ENCODE measurements at places on chromosomes 5 and 9.

GRCh38 chr9:105172436-105172835 is 72.0 kb upstream of the SLC44A1 start:
- no peak for DNase-seq

GRCh38 chr5:100520348-100520747 is 14.8 kb upstream of the FAM174A start:
- DNase-seq: no peak

GRCh38 chr9:6564360-6564759 is 81.2 kb downstream of the GLDC start:
- DNase-seq: peak; percentile 8

DNA sequence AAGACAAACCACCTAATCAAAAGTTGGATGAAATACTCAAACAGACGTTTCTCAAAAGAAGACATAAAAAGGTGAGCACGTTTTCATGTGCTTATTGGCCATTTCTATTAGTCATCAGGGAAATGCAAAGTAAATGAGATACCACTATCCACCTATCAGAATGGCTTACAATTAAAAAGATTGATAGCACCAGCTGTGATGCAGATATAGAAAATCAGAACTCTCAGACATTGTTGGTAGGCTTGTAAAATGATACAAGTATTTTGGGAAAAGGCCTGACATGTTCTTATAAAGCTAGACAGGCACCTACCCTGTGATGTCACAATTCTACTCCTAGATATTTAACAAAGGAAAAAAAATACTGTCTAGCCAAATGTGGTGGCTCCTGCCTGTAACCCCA is 44.0 kb upstream of the SLC30A5 start:
- no peak for DNase-seq

DNA sequence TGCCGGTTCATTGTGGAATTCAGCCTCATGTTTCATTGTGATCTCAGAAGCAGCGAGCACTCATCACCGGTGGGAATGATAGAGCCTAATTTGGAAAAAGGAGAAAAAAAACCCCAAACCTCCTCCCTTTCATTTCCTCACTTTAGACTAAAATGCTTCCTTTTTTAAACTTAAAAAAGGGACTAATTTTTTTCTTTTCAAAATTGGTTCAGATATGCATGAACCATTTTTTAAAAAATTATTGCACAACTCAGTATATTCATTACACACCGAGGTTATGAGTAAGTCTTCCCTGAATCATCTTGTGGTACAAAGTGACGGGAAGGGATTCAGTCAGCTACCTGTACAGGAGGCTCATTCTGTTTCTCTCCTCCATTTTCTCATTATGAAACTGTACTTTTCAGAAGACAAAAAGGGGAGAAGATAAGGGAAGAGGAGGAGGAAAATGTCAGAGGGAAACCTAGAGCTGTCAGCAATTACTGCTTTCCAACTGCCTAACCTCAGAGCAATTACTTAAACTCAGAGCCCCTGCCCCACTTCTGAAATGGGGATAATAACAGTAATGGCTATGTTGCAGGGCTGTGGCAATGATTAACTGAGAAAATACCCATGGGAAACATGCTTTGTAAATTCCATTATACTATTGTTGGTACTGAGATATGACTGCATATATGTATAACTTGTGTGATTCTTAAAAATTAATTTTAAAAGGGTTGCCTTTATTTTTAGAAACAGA is 24.0 kb downstream of the GALNT10 start:
- no peak for DNase-seq

DNA sequence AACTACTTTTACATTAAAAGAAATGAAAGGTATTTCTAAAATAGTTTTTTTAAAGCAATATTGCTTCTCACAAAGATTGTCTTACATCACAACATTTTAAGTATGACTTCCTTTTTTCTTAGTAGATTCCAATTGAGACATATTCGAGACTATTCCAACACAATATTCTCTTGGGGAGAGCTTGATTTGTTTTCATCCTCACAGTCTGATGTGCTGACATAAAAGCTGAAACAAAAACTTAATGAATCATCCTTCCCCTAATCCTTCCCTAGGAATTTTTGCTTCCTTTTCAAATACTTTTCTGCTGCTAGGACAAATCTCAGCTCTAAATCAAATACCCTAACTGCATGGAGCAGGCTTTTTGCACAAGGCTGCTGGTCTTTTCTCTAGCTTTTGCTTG is 245.8 kb upstream of the MAP3K1 start:
- DNase-seq: no peak

GRCh38 chr5:96343094-96343493 is 90.0 kb downstream of the PCSK1 start:
- DNase-seq: no peak

DNA sequence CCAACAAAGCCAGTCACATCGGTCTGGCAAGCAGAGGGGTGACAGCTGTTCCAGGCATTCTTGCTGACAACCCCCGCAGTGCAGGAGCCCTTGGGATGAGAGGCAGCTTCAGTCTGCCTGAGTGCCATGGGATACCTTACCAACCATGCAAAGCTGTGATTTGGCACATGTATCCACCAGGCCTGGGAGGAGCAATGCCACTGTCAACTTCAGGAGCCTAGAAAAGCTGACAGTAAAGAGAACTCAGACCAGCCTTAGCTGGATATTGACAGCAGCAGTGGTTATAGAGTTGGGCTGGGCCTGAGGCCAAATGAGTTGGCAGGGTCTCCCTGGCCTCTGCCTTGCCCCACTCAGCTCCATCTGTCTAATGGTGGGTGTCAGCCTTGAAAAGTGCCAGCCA is 10.1 kb upstream of the PLPPR1 start:
- no peak for DNase-seq

DNA sequence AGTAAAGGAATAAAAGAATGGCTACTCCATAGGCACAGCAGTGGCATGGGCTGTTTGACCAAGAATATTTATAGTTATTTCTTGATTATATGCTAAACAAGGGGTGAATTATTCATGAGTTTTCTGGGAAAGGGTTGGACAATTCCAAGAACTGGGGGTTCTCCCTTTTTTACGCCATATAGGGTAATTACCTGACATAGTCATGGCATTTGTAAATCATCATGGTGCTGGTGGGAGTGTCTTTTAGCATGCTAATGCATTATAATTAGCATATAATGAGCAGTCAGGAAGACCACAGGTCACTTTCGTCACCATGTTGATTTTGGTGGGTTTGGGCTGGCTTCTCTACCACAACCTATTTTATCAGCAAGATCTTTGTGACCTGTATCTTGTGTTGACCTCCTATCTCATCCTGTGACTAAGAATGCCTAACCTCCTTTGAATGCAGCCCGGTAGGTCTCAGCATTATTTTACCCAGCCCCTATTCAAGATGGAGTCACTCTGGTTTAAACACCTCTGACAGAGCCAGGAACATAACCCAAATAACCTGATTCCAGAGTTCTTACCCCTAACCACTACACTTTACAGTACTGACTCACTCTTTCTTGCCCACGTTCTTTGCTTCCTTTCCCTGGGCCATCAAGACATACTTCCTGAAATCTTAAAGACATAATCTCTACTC is 25.0 kb upstream of the MRPS30 start:
- DNase-seq: no peak

GRCh38 chr9:110187126-110187525 is 20.8 kb downstream of the C9orf152 start:
- no peak for DNase-seq

DNA sequence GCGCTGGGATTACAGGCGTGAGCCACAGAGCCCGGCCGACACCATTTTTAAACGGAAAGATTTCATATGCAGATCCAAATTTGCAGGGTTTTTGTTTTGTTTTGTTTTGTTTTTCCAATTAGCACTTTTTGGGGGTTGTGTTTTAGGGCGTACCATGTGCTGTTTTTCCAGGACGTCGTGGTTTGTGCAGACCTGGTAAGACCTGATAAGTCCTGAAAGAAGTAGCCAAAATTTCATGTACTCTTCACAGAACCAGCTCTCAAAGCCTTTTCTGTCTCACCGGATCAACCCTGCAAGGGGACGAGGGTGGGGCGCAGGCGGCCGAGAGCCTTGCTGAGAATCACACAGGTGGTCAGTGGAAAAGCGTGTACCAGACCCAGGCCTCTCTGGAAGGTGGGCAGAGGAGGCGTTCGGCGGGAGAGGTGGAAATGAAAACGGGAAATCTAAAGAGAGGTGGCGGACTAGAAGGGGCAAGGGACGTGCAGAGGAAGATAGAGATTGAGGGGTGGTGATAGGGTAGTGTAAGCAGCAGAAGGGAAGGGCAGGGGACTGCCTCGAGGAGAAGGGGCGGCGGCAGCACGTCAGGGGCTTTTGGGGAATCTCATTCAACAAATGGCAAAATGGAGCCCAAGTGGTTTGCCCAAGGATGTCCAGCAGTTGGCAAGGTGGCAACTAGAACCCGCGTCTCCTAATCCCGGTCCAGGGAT is 1.1 kb upstream of the FAF2 start:
- no peak for DNase-seq

DNA sequence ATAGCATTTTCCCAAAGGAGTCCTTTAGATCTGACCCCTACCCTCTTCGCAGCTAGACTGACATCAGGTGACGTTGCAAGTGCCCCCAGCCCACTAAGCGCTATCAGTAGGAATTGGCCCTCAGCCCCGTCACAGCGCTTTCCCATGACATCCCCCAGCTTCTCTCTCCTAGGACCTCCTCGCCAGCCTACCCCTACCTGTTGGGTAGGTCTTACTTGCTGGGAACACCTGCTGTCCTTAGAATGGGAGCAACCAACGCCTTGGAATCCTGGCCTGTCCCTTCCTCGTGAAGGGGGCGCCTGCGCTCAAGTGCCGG is 584 bp upstream of the PIP5K1B start:
- DNase-seq: no peak

- no peak for DNase-seq
Measured at GRCh38 chr5:98957307-98957706, 28.5 kb upstream of the CHD1 start.

GRCh38 chr5:58348996-58349728 is 110.7 kb downstream of the PLK2 start:
- no peak for DNase-seq

- no peak for DNase-seq
Measured at GRCh38 chr5:174736331-174736721, 11.9 kb downstream of the MSX2 start.

DNA sequence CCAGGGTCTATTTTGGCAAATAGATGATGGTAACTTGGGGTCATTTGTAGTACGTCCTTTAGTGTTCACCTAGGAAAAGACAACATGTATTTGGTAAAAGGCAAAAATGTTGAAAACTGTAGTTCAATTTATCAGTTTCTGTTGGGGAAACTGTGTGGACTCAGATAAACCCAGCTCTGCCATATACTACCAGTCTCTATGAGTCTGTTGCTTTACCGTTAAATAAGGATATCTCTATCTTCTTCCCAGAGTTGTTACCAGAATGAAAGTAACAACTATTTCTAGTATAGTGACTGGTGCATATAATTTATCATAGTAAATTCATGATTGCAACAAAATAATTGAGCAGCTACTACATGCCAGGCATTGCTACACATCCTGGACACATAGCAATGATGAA is 3.8 kb upstream of the IQGAP2 start:
- DNase-seq: no peak

DNA sequence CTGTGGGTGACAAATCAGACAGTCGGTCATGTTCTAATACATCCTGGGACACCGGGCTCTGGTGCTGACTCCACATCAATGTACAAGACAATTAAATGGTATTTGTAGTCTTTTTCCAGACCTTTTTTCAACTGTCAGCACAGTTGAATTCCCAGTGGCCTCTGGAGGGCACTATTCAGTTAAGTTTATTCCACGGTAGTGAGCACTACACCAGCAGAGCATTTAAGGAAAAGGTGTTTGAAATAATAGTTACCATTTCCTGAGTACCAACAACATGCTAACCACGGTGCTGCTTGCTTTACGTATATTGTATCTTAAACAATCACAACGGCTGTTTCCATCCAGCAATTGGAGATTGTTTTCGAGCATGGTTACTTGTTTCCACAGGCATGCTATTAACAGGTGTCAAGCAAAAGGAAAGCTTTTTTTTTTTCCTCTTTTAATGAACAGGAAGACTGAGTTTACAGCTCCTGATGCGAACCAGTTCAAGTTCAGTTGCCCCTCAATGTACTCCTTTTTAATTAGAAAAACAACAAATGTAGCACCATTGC is 186.7 kb downstream of the PDZD2 start:
- peak; percentile 48 for DNase-seq

DNA sequence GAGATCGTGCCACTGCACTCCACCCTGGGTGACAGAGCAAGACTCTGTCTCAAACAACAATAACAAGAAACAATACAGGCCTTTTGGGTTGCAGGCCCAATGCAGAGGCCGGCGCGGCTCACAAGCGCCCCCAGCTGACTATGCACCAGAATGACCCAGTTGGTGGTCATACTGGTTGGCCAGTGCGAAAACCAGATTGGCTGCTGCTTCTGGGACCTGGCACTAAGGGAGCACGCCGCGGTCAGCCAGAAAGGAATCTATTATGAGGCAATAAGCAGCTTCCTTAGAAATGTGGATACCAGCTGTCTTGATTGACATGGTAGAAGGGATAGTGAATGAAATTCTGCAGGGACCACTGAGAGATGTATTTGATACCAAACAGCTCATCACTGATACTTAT is 35.0 kb downstream of the RANBP17 start:
- no peak for DNase-seq

DNA sequence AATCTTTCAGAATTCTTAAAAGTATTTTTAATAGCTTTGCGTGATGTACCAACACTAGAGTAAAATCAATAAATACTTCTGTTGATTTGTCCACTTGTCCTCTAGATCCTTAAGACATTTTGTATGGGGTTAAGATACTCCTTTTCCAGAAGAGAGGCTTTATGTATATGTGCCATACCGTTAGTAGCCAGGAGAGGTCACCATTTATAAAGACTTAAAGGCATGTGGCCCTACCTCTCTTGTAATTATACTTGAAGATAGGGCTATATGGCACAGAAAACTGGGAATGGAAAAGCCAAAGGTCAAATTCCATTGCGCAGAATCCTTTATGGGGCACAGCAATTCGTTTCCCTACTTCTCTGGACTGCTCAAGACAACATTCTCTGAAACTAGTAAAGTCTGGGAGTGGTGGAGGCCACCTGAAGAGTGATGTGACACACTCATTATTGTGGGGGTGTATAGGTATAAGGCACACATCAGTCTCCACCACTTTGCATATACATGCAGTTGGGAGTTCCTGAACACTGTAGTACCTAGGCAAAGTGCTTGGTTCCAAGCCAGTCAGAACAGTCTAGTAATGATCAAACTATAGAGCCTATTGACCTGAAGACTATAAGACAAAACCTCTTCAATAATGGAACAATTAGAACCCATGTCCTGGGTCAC is 140.1 kb upstream of the FBXL17 start:
- DNase-seq: peak; percentile 69

- DNase-seq: no peak
Measured at GRCh38 chr9:93369686-93370085, 81.8 kb upstream of the FAM120A start.

GRCh38 chr5:32331217-32331934 is 18.6 kb upstream of the MTMR12 start:
- no peak for DNase-seq

- peak; percentile 77 for DNase-seq
Measured at GRCh38 chr9:113548221-113549041, 84.9 kb downstream of the RGS3 start.

DNA sequence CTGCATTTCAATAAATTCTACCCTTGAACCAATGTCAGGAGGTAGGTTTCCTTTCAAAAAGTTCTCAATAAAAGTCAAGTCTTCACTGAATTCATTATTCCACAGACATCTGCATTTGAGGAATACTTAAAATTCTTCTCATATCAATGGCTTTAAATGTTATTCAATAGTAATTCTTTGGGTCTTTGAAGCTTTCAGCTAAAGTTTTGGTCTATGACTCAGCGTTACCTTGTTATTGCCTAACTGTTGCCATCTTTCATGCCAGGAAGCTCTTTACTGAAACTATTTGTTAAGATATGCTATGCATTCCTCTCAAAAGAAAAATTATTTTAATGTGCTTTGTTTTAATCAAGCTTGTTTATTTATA is 170.5 kb downstream of the NNT start:
- DNase-seq: no peak

GRCh38 chr9:133950629-133951111 is 41.5 kb downstream of the VAV2 start:
- no peak for DNase-seq

Measured in RPMI8226 (cell line).